ENCODE measurements at places on chromosomes 4 and X.

- DNase-seq: no peak
These were observed 880.2 kb downstream of the RAPGEF2 start for GRCh38 chr4:159983082-159983481.

DNA sequence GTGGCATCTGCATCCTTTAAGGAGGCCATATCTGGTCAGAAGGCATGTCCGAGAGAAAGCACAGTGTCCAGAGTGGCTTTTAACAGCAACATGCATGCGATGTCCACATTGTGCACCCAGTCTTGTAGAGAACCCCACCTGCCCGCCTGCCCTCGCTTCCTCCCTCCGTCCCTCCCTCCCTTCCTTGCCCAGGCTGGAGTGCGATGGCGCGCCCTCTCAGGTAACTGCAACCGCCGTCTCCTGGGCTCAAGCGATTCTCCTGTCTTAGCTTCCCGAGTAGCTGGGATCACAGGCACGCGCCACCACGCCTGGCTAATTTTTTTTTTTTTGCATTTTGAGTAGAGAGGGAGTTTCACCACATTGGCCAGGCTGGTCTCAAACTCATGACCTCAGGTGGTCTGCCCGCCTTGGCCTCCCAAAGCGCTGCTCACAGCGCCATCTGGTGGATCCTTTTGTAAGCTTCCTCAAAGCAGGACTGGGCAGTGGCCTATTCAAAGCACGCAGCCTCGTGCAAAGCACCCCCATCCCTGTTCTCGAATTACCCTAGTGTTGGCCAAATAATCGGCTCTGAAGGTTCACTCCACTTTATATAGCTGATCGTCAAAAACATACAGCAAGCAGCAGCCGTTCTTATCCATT is 15.0 kb downstream of the BRCC3 start:
- DNase-seq: no peak

- no peak for DNase-seq
These were observed 40.4 kb upstream of the CHRDL1 start for GRCh38 chrX:110836001-110836400.

DNA sequence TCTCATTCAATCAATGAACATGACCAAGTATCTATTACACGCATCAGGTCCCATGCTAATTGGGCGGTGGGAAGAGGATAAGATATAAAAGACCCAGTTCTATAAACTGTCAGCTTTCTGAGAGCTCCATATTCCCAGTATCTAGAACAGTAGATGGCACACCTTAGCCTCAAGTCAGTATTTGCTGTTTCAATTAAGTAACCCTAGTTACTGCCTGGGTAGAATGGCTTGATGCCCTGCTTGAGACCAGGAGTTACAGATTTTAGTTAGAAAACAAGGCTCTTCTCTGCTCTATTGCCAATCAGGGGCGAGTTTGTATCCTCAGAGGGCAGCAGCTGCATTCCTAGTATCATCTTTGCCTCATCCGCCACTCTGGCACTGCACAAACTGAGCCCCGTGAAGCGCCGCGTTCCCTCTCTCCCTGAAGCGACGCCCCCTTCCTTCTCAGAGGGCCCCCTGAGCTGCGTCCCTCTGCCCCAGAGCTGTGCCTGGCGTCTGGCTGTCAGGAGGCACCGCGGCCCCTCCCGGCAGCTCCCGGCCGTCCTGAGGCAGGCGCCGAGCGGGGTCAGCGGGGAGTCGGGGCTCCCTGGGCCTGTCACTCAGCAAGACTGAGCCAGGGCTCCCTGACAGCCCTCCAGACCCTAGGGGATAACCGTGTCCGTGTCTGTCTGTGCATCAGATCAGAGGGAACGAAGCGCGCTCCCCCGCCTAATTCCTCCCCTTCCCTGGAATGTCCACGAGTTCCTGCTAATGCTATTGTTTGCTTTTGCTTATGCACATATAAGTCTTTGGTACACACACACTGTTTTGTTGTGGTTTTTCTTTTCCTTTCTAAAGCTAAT is 212.4 kb upstream of the TTC29 start:
- DNase-seq: no peak

- no peak for DNase-seq
These were observed 28.3 kb upstream of the DSPP start for GRCh38 chr4:87580057-87580456.

DNA sequence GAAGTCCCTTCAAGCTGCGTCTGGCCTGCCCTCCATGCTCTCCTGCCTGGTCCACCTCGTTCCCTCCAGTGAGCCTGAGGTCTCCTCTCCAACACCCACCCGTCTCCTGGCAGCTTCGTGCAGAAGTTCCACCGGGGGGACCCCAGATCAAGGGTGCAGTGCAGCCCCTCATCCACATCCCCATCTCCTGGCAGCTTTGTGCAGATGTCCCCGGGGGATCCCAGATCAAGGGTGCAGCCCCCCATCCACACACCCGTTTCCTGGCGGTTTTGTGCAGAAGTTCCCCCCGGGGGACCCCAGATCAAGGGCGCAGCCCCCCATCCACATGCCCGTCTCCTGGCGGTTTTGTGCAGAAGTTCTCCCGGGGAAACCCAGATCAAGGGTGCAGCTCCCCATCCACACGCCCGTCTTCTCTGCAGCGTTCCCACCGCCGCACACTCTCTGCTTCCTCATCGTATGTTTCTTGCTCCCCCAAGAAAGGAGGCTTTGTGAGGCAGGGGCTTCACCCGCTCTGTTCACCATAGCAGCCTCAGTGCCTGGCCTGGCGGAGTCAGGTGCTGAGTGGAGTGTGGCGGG is 35.7 kb downstream of the PIGG start:
- DNase-seq: no peak

DNA sequence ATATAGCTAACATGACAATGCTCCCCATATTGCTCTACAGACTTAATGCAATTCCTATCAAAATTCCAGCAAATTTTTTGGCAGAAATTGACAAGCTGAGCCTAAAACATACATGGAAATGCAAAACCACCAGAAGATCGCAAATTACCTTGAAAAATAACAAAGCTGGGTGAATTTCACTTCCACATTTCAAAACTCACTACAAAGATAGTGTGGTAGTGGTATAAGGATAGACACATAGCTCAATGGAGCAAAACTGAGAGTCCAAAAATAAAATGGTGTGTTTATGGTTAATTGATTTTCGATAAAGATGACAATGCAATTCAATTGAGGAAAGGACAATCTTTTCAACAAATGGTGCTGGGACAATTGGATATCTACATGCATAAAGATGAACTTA is 65.8 kb downstream of the SLC9A7 start:
- no peak for DNase-seq
